OCI-M1 (cell line): ENCODE measurements at places on chromosomes 13 and 19.

GRCh38 chr19:37045140-37045539 is 33.1 kb upstream of the ZNF420 start:
- no peak for DNase-seq

DNA sequence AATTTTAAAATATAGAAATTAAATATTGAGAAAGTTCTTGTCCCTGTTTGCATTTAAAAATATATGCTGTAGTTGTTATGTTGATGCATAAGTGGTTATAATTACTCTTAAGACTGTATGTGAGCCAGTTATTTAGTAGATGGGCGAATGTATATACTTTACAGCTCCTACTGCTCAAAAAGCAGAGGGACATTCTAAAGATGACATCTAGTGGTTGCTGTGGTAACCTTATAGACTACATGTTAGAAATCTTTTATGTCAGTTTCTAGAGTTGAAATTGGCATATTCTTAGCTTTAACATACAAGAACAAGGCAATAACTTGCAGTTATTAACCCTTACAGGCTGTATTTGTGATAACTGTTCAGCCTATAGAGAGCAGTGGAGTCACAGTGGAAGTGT is 160.5 kb downstream of the OLFM4 start:
- peak; percentile 16 for DNase-seq

GRCh38 chr19:33465371-33465770 is 56.2 kb downstream of the PEPD start:
- DNase-seq = no peak

GRCh38 chr13:113782472-113782871 is 23.4 kb downstream of the TMEM255B start:
- DNase-seq = no peak

GRCh38 chr19:7678971-7679751 is 1.5 kb upstream of the TRAPPC5 start:
- peak; percentile 82 for DNase-seq

- DNase-seq = no peak
Measured at GRCh38 chr19:1736280-1736679, 17.0 kb upstream of the ONECUT3 start.

GRCh38 chr13:44542361-44542760 is 33.8 kb downstream of the TSC22D1 start:
- no peak for DNase-seq

DNA sequence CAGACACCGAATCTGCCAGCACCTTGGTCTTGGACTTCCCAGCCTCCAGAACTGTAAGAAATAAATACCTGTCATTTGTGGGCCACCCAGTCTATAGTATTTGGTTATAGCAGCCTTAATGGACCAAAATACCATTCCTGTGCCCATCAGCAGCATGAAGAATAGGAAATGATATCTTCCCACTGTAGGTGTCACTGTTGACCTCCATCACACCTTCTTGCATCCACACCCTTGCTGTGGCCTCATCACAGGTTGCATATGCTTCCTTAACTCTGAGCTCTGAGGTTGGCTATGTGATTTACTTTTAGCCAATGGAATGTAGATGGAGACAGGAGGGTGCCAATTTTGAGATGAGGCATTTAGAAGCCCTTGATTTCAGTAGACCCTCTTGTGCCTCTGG is 242.0 kb upstream of the TSHZ3 start:
- DNase-seq = no peak
